ENCODE measurements at places on chromosomes 1 and 21. TPM values are rescaled to one million over a fixed set of nuclear protein-coding genes. Genes with fewer than 3 reads are reported as not detected.
A peak's percentile ranks its signal among the peaks of the same experiment; 100 is the strongest.

- DNase-seq = no peak
Measured at GRCh38 chr1:61956784-61957183, 214.5 kb downstream of the PATJ start.

DNA sequence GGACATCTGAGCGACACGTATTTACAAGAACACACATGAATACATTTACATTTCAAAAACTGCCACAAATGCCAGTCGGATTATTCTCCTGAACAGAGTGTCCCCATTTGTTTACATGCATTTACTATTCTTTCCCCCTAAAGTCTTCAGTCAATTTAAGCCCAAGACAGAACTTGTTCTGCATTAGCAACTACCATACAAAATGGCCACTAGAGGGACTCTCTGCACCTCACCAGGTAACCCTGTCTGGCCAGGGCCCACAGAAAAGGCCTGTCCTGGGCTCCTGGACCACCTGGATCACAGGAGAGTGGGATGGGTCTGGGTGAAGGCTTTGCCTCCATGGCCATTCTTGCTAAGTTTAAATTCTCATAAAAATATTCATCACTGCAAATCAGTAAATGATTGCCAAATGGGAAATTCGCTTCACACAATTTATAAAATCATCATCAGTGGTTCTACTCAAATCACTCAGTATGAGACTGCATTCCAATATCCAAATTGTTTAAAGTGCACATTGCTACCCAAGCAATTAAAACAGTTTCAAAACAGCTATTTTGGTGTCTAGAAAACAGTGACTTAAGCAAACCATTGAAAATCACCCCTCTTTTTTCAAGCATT, 12.5 kb upstream of the GUCA2A start:
- peak; percentile 48 for DNase-seq

GRCh38 chr1:86201311-86201710, 44.7 kb upstream of the COL24A1 start:
- no peak for DNase-seq

The SPRR5 gene
- total RNA-seq = not detected

- peak; percentile 3 for DNase-seq
Measured at GRCh38 chr21:46208761-46209721, 19.5 kb downstream of the LSS start.

DNA sequence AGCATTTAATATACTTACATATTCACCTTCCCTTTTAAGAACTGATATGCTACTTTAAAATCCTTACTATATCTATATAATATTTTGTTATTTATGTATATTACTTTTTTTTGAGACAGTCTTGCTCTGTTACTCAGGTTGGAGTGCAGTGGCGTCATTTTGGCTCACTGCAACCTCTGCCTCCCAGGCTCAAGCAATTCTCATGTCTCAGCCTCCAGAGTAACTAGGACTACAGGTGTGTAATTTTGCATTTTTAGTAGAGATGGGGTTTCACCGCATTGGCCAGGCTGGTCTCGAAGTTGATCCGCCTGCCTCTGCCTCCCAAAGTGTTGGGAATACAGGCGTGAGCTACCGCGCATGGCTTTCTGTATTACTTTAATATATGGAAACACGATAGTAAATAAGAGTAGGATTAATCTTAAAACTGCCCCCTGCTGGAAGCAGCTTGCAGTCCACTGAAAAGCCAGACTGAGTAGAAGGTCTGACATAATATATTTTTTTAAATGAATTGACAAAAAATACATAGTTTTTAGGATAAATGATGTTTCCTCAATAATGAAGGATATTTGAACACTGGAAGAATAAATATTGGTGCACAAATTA, 24.4 kb downstream of the RCAN3 start:
- DNase-seq = peak; percentile 32

- DNase-seq = no peak
Measured at GRCh38 chr21:42503711-42504110, 7.7 kb upstream of the RSPH1 start.

- DNase-seq = no peak
Measured at GRCh38 chr1:180282401-180283044, 52.5 kb downstream of the LHX4 start.

GRCh38 chr1:31761883-31762282, 2.3 kb downstream of the ADGRB2 start:
- DNase-seq = no peak

- DNase-seq = no peak
Measured at GRCh38 chr1:156756355-156756754, 4.9 kb upstream of the HDGF start.

The PDZK1IP1 gene
- 54.2 TPM for total RNA-seq

The GFI1 gene
- 14.5 TPM for total RNA-seq

DNA sequence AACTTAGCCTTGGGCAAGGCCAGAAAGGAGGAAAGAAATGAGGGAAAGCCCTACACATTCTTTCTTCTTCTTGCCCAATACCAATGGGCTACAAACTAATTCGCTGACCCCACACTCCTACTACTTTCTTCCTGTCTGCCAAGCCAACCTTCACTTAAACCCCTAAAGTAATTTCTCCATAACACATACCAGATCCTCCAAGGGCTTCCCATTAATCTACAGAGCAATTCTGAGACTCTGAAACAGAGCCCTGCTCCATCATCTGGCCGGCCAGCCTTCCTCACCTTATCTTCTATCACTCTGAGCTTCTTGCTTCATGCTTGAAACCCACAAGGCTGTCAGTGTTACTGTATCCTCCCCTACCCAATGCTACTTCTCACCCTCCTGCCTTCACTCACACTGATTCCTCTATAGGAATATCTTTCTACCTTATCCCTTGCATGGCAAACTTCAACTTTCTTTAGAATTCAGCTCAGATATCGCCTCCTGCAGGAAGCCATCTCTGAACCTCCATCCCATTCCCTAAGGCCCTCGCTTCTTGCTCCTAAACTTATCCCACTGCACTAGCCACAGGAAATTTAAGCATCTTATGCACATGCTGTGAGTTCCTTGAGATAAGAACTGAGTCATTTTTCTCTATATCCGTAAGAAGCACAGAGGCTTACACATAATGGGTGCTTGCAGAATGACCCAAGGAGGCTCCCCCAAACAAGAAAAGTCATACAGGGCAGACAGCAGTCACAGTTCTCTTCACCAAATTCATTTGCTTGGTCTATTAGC, 81.9 kb downstream of the JAK1 start:
- DNase-seq = no peak

DNA sequence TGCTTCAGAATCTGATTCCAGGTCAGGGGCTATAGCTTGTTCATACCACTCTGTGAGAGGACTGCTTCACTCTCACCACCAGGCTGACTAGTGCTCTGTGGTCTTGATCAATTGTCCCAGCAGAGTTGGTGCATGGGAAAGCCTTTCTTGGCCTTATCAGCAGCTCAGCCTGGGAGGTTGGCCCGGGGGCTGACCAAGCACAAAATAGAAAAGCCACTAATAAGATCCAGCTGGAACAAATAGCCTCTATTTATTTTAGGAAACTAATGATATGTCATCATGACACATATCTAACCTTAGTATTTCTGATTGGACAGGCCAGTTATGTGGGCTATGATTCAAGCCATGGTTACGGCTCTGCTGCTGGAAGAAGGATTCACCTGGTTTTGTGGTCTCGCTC, 134.2 kb downstream of the GDAP2 start:
- peak; percentile 17 for DNase-seq

DNA sequence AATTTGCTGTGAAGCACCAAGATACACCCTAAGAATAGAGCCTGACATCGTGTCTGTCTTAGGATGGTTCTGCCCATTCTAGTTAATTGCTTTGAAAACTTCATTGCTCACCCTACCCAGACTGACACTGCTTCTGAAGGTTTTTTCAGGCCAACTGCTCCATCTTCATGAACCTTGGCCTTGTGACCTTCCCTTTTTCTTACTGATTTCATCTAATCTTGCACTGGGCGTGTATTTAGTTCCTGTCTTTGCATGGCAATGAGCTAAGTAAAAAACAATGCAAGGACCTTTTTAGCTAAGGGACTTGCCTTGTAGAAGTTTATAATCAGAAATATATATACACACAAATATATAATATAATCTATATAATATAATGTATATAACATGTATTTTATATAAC, 108.0 kb downstream of the PBX1 start:
- DNase-seq = no peak

- peak; percentile 81 for DNase-seq
Measured at GRCh38 chr1:31704271-31705079, 658 bp upstream of the COL16A1 start.

DNA sequence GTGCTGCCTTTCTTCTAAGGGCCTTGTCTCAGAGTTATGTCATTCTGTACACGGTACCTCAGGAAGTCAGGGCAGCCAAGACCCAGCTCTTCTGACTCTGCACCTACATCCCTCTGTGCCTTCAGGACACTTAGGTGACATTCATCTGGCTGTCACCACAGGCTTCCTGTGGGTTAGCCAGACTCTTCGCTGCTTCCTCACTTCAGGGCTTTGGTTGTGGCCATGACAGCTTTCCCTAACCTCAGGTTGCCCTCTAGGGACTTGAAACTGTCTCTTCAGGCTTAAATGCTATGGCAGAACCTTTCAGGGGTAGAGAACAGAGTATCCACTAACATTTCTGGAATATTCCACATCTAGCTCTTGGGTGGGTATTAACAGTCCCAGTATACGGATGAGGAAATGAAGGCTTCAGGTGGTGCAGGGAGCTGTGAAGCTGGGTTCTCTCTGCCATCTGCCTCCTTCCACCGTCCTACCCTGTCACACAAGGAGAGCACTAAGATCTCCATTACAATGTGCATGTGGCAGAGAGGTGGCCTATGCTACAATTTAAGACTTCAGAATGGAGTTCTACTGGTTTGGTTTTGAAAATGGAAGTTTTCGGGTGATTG, 9.9 kb downstream of the TSSK3 start:
- no peak for DNase-seq

GRCh38 chr1:44154049-44154448, 12.6 kb upstream of the KLF18 start:
- DNase-seq = no peak

The LYPLA2 gene
- total RNA-seq = 28.5 TPM

The KCNT2 gene
- 0.99 TPM for total RNA-seq

- DNase-seq = no peak
Measured at GRCh38 chr1:98044071-98044697, 123.3 kb upstream of the DPYD start.

GRCh38 chr1:94602316-94602715, 60.8 kb upstream of the F3 start:
- peak; percentile 31 for DNase-seq

DNA sequence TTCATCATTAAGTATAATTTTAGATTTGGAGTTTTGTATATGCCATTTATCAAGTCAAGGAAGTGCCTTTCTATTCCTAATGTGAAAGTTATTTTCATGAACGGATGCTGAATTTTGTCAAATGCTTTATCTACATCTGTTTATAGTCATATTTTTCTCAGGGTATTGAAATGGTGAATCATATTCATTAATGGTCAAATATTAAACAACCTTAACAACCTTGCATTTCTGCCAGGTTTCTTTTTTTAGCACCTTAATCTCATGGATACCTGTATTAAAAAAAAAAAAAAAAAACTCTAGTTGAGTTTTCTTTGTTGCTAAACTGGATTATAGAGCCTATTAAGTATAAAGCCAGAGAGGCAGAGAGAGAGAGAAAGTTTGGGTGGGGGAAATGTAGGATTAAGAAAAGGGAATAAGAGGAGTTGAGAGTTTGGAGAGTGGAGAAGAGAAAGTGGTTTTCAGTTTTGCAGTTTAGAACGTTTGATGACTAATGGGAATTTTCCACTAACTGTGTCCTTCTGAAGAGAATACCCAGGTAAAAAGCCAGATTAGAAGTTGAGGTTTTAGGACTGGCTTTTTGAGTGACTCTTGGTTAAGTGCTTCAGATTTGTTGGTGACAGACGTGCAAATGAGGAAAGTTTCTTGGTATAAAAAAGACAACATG, 305.0 kb downstream of the HLX start:
- DNase-seq = no peak

DNA sequence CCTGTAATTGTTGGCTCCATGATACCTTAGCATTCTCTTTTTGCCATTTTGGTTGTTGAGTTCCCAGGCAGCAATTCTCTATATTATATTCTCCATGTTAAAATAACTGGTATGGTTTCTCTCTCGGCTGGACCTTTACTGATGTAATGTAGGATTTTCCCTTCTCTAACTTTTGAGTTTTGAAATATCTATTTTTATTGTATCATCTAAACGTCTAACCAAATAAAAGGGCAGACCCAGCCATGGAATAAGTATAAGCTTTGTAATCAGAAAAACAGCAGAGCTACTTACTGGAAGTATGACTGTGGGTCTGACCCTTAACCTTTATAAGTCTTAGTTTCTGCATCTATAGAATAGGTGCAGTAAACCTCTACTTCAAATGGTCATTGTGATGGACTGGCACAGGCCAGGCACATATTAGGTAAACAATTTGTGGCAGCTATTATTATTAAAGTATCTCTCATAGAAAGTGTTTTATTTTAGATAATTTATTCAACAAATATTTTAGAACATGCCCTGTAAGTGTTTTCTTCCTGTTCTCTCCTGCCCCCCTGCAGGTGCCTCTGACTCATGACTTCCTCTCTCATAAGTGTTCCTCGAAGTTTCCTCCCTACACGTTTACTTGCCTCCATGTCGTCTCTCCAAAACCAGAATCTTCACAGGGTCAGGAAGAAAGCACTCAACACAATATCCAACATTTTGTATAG, 224.9 kb upstream of the FGGY start:
- no peak for DNase-seq

The CFAP141 gene
- total RNA-seq = not detected

DNA sequence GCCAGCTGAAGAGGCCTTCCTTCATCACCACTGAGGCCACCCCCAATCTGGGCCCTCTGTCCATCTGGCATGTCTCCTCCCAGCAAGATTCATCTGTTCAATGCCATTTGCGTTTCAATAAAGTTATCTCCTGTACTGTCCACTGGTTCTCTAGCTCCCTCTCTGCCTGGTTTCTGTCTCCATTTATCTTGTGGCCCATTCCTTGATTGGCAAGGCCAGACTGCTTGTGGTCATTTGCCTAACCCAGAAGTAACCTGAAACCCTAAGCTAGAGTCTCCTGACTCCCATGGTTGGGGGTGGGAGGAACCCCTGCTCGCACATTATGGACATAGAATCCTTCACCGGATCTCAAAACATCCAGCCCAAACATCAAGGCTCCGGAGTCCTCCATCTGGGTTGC, 2.1 kb upstream of the IPO9 start:
- no peak for DNase-seq

DNA sequence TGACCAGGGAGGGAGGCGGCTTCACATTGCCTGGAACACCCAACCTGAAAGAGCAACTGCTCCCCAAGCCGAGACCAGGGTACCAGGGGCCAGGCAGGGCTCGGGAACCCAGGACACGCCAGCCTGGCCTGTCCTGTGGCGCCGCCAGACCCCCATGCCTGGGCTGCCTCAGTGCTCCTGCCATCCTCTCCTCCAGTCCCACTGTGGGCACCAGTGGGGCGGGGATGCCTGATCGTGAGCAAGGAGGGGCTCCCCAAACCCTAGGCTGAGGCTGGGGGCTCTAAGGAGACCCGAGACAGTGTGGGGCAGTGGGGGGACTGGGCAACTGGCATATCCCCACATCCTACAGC, 45.1 kb downstream of the WNT9A start:
- DNase-seq = no peak

DNA sequence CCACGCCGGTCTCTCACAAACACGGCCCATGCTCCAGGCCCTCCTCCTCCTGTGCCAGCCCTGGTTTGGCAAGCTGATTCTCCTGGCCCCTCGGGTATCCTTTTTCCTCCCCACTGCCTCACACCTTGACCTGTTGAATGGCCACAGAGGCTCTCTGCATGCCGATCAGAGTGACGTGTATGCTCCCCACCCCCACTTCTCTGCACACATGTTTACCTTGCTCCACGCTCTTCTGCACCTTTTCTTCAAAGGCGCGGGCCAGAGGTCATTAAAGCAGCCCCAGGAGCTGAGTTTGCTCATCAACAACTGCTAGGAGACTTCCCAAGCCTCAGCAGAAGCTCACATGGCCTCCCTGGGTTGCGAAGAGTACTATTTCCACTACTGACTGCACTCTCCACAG, 139.3 kb upstream of the EDN2 start:
- no peak for DNase-seq

All from body of pancreas (tissue), 4 donors.